ENCODE measurements at places on chromosomes 6 and 20.

DNA sequence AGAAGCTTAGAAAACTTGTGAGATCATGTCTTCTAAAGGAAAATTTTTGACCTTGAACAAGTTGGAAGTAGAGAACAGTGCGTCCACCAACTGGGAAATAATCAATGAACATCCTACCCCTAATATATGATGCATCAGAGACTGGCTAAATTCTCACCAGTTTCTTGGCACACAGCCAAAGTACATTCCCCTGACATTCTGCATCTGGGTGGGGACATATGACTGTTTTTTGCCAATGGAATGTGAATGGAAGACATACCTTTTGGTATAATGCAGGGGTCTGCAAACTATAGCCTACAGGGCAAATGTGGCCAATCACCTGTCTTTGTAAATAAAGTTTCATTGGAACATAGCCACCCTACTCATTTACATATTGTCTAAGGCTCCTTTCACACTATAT, 84.7 kb downstream of the HAO1 start:
- DNase-seq, result no peak

- peak; percentile 78 for DNase-seq
Measured at GRCh38 chr20:60210779-60211617, 252.8 kb downstream of the CDH26 start.

DNA sequence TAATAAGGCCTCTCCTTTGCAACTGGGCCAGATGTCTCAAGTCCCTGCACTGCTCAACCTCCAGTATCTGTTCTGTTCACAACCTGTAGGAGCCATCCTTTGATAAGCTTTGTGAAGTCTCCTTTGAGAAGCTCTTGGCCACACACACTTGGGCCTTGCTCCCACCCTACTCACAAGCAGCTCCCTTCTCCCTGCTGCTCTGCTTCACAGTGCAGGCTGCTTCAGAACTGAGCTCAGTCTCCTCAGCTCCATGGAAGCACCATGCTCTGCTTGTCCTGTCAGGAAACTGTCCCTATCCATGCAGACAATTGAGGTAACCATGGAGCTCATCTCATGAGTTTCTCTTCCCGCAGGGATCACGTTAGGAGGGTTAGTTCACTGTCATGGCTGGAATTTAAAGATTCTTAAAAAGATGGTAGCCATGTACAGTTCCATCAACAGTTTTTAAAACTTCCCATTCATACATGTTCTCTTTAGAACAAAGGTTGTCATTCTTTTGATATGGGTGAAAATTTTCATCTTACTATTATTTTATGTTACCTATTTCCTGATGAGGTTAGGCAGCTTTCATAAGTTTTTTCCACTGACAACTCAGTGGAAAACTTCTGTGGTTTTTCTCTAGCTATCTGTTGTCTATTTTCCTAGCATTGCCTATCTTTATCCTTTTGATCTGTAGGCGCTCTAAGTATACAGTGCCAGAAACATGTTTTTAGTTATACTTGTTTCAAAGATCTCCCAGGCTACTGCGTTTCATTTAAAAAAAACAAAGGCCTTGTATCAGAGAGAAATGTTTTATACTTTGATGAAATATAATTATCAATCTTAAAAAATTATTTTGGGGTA, 62.6 kb downstream of the AK9 start:
- no peak for DNase-seq

DNA sequence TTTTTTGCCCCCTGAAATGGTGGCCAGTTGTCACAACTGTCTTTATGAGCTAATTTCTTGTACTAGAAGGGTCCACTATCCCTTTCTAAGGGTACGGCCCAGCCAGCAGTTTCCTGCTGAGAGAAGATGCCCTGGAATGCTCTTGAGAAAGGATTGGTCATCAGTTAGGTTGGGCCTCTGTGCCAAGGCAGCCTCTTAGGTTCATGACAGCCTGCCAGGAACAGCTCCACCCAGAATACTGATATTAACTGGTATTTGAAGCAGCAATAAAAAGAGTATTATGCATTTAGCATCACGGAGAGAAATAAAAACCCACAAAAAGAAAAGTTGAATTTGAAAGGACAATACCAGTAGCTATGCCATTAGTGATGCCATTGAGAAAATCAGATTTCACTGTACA, 9.0 kb upstream of the HINT3 start:
- no peak for DNase-seq

Measured in activated CD4-positive, alpha-beta T cell treated with anti-CD3 and anti-CD28 coated beads for 48 hours (primary cell).